ENCODE measurements at places on chromosomes 5 and 9. TPM values are rescaled to one million over a fixed set of nuclear protein-coding genes. Genes with fewer than 3 reads are reported as not detected.
A peak's percentile ranks its signal among the peaks of the same experiment; 100 is the strongest.

The STOML2 gene
- 209 TPM for total RNA-seq

The C9orf50 gene
- total RNA-seq = not detected

The RXRA gene
- 57.7 TPM for total RNA-seq

The KCNIP1 gene
- total RNA-seq = not detected

DNA sequence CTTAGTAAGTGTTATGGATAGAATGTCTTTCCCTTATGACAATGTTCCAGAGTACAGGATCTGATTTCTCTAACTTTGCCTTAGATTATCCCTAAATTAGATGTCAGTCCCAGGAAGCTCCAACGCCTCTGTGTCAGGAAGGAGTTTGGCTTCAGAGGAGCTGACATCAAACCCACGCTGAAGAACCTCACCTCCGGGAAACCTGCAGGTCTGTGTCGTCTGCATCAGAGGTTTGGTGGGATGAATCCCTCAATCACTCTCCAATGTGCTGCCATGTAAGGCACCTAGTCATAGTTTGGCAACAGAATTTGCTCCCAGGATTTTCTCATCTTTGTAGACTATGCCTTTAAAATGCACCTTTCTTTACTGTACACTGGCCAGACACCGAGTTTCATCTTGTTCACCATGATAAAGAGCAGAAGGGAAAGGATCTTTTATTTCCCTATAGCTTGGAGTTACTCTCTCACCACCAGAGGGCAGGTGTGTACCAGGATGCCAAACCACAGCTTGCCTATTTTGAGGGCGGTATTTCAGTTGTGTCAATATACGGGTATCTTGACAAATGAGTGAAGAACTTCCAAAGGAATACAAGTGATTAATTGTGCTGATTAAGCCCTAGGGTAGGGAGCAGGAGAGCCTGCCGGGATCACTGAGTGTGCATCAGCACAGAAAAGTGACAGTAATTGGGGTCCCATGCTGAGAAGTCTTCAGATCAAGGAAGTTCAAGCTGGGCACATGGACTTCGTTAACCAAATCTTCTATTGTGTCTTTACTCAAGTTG is 23.4 kb downstream of the MINAR2 start:
- DNase-seq = peak; percentile 92

GRCh38 chr5:76257897-76258296 is 145.2 kb upstream of the IQGAP2 start:
- DNase-seq = no peak

GRCh38 chr5:82812575-82812974 is 264.6 kb downstream of the TMEM167A start:
- peak; percentile 48 for DNase-seq

DNA sequence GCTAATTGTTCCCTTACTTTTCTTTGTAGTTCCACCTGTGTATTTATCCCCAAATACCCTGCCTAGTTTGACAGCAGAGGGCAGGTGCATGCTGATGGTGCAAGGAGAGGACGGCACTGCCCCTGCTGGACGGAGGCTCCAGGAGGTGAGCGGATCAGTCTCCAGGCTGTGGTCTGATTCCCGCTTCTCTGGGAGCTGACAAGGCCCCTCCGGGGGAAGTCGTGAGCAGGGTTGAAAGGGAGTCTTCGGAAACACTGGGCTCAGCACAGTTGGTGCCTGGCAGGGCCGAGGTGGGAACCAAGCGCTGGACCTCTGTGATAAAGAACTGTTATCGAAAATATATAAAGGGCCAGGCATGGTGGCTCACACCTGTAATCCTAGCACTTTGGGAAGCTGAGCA is 52.9 kb downstream of the RASGEF1C start:
- DNase-seq = no peak

All from MCF 10A (cell line).